Fibroblast of skin of left quadriceps (primary cell): ENCODE measurements at places on chromosomes 2 and 18.

DNA sequence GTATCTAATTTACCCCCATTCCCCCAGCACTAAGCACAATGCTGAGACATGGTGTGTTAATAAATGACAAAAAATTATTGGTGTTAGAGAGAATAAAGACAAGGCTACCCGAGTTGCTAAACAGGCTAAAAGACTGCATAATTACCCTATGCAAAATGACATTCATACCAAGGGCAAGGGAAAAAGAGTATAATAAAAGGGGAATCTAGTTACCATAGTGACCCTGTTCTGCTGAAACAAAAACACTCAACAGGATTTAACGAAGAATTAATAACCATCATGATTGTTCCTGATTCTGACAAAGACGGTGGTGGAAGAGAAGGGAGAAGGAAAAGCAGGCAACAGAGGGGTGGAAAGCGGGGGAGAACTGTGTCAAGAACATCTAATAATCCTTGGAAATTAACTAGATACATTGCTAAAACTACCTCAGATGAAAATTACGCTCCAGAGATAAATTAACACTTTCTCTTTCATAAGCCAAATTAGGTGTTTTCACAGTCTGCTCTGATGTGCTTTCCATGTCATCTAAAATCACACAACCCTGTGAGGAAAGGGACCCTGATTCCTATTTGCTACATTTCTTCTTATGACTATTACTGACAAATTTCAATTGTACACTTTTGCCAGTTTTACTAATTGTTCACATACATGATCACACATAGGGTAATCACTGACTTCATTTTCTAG, 25.5 kb downstream of the TTR start:
- no peak for DNase-seq

DNA sequence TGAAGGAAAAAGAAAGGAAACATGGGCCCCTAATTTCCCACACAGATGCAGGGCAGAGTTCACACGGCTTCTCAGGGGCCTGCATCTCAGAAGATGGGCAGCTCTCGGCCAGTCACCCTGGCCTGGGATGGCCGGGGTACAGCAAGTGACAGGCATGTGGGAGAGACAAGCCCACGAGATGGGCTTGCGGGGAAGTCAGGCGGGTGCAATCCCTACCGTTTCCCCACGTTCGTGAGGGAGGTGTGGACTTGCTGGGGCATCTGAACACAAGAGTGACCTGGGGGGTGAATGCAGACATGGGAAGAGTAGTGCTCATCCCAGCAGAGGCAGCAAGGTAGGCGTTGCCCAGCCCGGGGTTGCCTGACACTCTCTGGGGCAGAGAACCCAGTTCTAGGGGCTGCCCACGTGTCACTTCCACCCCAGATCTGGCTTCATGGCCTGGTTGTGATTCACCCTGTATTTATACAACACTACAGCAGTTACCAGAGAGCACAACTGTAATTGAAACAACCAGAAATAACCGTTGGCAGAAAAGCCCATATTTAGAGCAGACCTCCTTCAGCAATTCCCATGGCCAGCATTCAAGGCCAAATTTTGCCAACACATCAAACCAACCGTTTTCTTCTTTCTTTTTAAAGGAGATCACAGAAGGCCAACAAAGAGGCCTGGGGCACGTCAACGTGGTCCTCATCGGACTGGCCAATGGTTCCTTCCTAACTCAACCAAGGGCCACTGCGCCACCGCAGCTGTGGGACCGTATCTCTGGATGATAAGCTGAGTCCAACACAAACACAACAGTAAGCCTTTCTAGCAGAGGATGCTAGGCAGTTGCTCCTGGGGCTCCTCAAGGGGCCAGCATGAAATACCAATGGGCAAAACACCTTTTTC, 58.4 kb downstream of the PARD6G start:
- DNase-seq, result no peak

DNA sequence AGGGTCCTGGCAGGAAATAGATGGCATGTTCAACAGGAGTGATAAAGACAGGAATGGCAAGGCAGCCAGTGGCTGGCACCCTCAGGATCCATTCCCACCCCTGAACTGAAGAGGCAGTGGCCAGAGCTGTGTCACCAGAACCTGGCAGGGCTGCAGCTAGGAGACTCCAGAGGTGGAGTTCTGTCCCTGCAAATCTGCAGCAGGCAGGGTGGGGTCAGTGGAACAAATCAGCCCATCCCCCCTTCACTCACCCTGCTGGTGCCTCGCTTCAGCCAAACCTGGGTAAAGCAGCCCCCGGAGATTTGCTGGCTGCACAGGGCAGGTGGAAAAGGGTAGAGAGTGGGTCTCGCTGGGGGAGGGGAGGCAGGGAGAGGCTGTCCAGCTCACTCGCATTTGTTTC, 12.7 kb downstream of the INPP5D start:
- no peak for DNase-seq

- DNase-seq, result no peak
Observed at GRCh38 chr2:23593752-23594459, 208.9 kb downstream of the KLHL29 start.

GRCh38 chr2:65053199-65053598, 3.0 kb upstream of the CEP68 start:
- no peak for DNase-seq

DNA sequence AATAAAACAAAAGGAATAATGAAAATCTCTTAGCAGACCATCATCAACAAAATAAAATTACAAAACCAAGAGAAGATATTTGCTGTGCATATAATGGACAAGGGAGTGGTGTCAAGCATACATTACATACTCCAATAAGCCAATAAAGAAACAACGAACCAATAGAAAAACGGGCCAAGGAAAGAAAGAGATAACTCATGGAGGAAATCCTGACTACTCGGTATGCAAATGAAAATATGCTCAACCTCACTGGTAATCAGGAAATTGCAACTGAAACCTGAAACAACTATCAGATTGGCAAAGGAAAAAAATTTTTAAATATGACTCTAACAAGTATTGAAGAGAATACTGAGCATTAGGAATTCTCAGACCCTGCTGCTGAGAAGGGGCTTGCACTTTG, 84.7 kb downstream of the BCL2 start:
- DNase-seq, result no peak

GRCh38 chr2:143521396-143521795, 392.2 kb downstream of the ARHGAP15 start:
- no peak for DNase-seq

GRCh38 chr18:52313213-52313612, 26.8 kb upstream of the DCC start:
- no peak for DNase-seq

DNA sequence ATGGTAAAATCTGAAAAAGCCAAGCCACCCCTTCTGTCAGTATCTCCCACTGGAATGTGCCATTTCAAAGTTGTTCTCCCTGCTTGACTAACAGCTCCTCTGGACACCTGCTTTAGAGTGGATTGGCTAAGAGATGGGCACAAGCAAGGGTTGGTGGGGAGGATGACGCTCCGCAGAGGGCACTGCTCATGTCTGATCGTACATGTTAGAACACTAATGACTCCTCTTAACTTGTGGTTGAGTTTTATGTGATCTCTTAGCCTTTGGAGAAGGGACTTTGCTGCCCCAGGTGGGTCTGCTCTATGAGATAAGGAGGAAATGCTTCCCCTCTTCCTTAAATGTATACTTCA, 8.2 kb upstream of the KIAA2012 start:
- DNase-seq, result no peak

- no peak for DNase-seq
Observed at GRCh38 chr18:42363446-42364441, 408.7 kb downstream of the PIK3C3 start.

- DNase-seq, result no peak
Observed at GRCh38 chr2:8212239-8212638, 469.6 kb upstream of the ID2 start.

DNA sequence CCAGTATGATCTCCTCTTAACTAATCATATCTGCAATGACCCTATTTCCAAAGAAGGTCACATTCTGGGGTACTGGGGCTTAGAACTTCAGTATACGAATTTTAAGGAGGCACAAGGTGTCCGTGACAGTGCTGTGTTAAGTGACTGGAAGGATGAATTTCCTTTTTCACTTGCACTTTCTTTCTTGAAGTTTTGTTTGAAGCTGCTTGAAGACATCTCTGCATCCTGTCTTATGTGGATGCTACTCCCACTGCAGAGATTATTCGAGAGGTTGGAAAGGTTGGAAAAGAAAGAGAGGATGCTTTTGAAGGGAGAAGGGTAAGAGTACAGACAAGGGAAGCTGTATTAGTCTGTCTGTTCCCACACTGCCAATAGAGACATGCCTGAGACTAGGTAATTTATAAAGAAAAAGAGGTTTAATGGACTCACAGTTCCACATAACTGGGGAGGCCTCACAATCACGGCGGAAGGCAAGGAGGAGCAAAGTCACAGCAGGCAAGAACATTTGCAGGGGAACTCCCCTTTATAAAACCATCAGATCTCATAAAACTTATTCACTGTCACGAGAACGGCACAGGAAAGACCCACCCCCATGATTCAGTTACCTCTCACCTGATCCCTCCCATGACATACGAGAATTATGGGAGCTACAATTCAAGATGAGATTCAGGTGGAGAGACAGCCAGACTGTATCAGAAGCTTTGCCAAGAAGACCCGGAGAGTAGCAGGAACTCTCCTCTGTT, 3.6 kb upstream of the RNF144A start:
- DNase-seq, result no peak

- peak; percentile 6 for DNase-seq
Observed at GRCh38 chr2:233832869-233833311, 21.4 kb downstream of the HJURP start.

DNA sequence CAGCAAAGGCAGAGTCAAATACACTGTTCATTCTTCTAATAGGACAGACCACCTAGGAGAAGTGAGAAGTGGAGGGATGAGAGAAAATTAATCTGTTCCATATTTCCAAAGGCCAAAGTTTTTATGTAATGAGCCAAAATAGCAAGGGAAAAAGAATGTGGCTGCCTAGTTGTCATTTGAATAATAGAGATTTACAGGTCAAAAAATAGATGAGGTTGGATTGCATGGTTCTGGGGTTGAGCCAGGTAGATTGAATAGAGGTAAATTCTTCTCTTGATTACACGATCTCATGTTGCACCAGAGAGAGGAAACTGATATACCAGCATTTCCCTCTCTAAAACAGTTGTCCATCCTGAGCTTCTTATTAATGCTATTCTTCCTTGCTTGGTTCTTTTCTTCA, 325.8 kb downstream of the CCDC178 start:
- DNase-seq, result no peak

GRCh38 chr2:120013597-120014223, 833 bp downstream of the EPB41L5 start:
- no peak for DNase-seq

GRCh38 chr2:195022508-195022830, 634.6 kb upstream of the SLC39A10 start:
- DNase-seq, result no peak

- no peak for DNase-seq
Observed at GRCh38 chr2:136134126-136134525, 16.2 kb upstream of the CXCR4 start.

DNA sequence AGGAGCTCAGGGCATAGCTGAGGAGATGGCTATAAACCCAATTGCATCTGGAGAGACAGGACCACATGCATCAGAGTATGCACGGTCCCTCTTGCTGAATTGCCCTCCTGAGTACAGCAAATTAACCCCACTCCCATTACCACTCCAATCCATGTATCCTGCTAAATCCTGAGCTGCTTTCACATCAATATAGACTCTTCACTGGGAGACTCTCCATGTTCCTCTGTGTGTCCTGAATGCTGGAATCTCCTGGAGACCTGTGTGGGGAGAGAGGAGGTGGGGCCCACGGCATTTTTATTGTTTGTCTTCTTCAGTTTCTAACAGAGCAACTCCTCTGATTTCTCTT, 41.6 kb downstream of the THNSL2 start:
- no peak for DNase-seq

- DNase-seq, result no peak
Observed at GRCh38 chr2:129483366-129483765, 496.1 kb upstream of the RAB6C start.

DNA sequence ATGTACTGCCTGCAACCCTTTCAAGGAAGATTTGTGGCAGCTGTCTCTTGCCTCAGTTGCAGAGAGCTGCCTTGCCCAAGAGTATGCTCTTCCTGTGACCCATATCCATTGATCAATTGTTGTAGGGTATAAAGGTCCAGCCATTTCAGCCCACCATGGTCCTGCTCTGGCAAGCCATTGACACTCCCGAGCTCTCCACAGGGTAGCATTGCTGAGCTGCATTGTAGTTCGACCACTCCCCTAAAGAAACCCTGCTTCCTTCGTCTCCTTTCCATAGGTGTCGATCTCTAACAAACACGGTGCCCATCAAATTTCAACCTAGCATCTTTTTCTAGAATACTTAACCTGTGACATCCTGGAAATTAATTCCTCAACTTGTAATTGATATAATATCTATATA, 104.9 kb upstream of the NDUFV2 start:
- DNase-seq, result no peak

- DNase-seq, result no peak
Observed at GRCh38 chr18:12828116-12829051, 55.7 kb downstream of the PTPN2 start.

DNA sequence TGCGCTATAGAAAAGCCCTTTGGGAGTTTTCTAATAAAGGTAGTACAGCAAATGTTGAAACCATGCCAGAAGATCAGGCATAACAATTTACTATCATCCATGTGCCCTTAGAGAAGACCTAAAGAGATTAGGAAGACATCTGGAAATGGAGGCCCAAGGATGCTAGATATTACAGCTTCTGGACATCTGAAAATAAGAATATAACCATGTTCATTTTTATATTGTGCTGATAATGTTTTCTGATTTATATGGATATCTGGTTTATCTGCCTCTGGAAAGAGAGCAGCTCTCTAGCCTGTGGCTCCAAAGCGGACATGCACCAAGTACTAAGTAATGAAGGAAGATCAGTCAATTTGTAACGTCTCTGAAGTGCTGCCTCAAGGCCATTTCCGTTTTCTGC, 478.0 kb upstream of the DDX18 start:
- DNase-seq, result no peak
